ENCODE measurements at places on chromosomes 3 and 15.

- DNase-seq: no peak
Measured at GRCh38 chr15:95119041-95119610, 887.8 kb downstream of the MCTP2 start.

- no peak for DNase-seq
Measured at GRCh38 chr15:83767741-83768140, 113.8 kb downstream of the ADAMTSL3 start.

GRCh38 chr15:89074402-89075012 lies 13.7 kb upstream of the ABHD2 start:
- DNase-seq: no peak

- DNase-seq: peak; percentile 29
Measured at GRCh38 chr3:23203708-23204330, 692 bp downstream of the UBE2E2 start.

GRCh38 chr3:96370637-96371036 lies 443.8 kb upstream of the EPHA6 start:
- no peak for DNase-seq

- no peak for DNase-seq
Measured at GRCh38 chr15:78322724-78323521, 17.2 kb upstream of the CRABP1 start.

DNA sequence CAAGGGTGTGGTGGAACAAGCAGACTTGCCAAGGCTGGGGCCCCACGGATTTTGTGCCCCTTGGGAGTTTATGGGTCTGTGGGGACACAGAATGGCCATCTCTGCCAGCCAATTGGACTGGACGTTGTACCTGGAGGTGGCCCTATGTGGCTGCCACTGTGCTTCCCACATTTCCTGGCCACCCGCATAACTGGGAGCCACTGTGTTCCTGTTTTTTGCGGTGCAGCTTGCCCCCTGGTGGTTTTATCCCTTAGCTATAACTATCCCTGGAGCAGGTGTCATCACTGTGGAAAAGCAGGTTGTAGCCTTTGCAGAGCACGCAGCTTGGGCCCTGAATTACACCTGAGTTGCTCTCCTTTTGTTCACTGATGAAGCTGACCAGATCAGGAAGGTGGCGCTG lies 306.3 kb downstream of the ZPLD1 start:
- no peak for DNase-seq

DNA sequence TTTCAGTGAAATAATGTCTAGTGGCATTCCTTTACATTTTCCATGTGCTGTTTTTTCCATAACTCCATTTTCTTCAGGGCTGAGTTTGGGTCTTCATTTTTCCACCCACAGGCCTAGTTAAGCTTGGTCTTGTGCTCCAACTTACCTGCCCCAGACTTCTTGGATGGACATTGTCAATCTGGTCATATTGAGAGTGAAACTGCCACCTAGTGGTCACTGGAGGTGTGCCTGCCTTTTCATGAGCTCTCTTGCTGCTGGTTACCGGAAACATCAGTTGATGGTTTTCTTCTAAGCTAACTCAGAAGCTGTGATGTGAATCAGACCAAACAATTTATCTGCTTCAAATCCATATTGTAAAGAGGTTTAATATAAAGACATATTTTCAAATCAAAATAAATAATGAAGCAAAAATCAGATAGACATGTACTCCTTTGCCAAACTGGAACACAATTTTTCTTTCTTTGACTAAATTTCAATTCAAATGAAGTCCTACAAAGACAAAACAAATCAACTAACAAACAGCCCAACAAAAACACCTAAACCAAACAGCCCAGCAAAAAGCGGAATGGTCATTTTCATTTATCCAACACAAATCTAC lies 135.1 kb upstream of the RASGRP1 start:
- DNase-seq: peak; percentile 52

DNA sequence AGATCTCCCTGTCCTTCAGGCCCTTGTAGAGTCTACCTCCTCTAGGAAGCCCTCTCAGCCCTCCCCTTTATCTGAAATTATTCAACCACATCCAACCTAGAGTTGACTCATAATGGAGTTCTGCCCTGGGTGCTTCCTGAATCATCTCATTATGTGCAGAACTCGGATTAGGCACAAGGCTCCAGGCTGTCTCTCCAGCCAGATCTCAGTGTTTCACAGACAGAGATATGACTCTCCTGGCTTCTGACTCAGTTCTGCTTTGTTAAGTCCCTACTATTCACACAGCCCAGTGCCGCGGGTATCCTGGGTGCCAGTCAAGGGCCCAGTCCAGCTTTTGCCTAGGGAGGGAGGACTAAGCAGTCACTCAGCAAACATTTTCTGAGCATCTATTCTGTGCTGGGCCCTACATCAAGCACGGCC lies 9.3 kb downstream of the STRA6 start:
- DNase-seq: no peak

DNA sequence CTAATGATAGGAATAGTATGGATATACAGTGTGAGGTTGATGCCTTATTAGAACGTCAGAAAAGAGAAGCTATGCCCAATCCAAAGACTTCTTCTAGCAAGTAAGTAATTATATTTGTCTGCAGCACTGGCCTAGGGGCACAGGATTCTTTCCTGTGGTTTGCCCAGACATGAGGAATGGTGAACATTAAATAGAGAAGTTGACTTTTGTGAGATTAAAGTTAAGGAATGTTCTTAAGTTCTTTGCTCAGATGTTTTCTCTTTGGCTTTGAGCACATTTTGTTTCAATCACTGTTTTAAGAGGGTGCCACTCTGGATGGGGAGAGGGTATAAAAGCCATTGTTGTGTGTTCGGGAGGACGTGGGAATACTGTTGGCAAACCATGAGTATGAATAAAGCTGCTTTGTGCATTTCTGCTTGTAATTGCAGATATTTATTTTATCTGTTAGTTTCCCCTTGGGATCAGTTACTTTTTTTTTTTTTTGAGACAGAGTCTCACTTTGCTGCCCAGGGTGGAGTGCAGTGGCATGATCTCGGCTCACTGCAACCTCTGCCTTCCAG lies 8.3 kb downstream of the KIF23 start:
- DNase-seq: no peak

DNA sequence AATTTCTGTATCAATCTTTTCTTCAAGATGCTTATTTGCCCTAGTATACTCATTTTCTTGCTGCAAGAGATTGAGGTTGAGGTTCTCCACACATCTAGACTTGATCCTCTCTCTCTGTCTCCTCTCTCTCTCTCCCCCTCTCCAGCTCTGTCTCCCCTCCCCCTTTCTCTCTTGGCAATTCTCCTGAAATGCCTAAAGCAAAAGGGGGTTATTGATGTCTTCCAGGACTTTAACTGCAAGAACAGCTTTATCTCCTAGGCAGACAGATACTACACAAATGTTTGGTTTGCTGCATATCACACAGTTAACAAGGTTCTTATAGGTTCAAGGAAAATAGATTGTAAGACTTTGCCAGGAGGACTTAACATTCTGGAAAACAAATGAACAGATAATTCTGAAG lies 52.1 kb downstream of the TMEM212 start:
- no peak for DNase-seq

GRCh38 chr3:67357610-67358458 lies 296.6 kb downstream of the SUCLG2 start:
- no peak for DNase-seq

GRCh38 chr15:67171471-67171870 lies 83.0 kb downstream of the AAGAB start:
- DNase-seq: no peak

DNA sequence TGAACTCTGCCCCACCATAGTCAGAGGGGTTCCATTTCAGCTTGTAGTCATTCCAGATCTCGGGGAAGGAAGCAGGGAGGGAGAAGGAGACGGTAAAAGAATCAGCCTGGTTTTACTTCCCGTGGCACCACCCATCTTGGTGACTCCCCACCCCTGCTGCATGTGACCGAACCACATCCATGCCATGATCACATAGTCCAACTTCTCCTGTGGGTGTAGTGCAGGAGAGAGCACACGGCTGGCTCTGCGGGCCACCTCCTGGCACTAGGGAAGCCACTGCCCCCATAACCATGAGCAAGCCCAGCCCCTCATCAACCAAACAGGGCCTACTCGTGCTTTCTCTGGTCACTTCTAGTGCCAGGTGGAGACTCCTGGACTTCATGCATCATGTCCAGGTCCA lies 3.7 kb downstream of the CHRNA3 start:
- DNase-seq: peak; percentile 3

DNA sequence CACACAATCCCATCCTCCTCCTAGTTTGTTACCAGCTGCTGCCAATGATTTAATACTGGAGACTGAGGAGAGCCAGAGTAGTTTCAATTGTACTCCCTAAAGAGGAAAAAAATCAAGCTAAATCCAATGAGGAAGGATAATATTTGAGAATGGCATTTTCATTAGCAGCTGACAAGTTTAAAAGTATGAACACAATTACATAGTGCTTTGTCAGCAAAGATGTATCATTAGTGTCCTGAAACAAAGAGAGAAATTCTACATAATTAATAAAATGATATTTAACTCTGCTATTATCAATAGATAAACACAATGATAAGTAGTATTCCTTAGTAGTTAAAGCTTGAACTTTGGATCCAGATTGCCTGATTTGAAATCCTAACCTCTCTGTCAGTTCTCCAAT lies 163.9 kb downstream of the FGF12 start:
- DNase-seq: no peak

DNA sequence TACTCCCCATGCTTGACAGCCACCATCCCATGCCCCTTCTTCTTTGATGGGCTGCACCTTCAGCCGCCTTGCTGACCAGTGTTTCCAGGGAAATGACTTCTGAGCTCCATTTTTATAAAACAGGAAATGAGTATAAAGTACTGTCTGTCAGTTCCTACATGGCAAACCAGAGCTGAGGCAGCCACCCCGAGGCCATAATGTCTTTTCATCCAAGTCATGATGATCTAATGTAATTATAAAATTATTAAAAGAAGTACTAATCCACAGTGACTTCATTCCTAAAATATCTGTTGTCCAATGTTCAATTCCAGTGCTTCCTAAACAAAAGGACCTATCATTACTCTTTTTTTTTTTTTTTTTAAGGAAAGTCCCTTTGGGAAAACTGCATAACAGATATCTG lies 75.2 kb upstream of the HERC1 start:
- DNase-seq: no peak

DNA sequence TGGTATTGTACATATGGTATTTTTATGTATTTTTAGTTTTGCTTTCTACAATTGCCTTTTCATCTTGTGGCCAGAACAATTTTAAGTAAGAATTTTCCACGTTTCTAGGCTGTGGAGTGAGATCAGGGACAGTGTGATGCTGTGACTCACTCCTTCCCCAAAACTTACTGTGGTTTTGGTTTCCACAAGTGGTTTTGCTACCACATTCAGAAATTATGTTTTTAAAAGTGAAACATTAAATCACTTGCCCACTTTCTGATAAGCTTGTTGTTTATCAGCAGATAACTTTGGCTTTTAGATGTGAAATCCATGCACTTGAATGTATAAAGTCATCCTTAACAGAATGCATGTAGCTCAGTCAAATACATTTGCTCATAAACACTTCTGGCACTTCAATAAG lies 192.2 kb upstream of the THRB start:
- no peak for DNase-seq

DNA sequence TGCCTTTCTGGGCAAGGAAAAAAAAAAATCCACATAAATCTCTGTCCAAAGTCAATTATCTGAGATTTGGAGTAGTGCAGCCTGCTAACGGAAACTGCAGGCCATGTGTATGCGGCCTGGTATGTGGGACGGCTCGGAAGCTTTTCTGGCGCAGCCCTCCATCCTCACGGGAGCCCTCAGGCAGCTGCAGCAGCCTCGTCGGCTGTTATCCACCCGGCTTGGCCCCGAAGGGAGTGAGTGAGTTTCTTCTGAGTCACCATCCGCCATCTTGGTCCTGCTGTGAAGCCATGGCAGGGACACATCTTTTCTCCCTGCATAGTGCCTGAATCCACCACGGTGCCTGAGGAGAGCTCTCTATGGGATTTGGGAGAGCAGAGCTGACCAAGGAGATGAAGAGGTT lies 62.8 kb downstream of the POLR2M start:
- no peak for DNase-seq

DNA sequence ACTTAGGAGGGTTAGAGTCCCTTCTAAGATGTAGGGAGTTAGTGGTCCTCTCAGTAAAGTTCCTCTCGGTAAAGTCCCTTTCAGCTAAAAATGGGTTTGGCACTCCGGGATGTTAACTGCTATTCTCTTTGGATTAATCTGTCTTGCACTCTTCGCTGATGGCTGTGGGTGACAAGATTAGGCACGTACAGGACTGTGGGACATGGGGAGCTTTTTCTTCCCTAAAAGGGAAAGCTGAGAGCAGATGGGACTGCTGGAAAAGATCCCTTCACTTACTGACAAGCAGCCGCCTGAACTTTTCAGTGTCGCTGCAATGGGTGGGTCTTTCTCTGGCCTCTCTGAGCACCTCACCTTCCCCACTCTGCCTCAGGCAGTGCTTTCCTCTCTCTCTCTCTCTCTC lies 16.4 kb upstream of the HHATL start:
- DNase-seq: no peak

- DNase-seq: no peak
Measured at GRCh38 chr3:63493101-63493500, 159.4 kb upstream of the SNTN start.

DNA sequence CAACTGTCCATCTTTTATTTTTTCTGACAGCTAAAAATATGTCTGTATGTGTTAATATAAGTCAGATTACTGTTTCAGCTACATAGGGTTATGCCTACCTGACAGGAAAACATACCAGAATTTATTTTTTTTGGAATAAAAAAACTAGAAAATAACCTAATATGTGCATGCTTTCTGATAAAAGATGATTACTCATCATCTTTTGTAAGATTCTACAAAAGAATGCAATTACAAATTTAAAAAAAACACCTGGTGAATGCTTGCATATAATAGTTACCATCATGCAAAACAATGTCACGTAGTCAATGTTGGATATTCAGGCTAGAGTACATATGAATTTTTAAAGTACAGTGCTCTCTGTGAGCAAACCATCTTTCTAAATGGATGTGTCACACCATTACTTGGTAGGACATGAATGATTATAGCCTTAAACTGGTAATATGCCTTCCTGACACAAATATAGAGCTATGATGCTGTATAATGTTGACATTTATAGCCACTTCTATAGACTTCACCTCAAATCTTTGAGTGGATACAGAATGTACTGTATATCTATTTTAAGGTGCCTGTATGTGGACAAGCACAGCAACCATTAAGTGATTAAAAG lies 180.6 kb downstream of the EPHA3 start:
- no peak for DNase-seq

DNA sequence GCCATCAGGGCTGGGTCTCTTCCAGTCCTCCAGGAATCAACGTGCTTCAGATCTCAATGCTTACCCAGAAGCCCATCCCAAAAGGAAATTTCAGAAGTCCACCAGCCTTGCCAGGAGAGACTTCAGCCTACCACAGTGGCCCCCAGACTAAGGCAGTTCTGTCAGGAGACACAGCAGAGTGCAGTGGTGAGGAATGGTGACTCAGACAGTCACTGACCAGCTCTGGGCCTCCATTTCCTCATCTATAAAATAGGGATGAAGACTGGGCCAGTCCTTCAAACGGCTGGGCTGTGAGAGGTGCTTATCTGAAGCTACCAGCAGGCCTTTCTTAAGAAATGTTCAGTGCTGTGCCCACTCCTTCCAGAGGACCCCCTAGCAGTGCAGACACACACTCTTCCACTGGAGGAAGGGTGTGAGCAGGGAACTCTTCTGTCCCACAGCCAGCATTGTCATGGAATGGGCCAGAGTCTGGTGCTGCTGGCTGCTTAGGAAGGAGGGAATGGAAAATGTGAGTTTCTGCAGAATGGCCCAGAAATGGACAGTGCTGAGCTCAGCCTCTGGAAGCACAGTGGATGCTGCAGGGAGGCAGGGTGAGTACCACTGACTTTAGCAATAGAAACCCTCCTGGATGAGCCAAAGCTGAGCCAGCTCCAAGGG lies 41.6 kb upstream of the DUSP7 start:
- no peak for DNase-seq

All from frontal cortex (tissue), 4 donors.